SK-N-MC (cell line): ENCODE measurements at places on chromosomes 3 and 15.

DNA sequence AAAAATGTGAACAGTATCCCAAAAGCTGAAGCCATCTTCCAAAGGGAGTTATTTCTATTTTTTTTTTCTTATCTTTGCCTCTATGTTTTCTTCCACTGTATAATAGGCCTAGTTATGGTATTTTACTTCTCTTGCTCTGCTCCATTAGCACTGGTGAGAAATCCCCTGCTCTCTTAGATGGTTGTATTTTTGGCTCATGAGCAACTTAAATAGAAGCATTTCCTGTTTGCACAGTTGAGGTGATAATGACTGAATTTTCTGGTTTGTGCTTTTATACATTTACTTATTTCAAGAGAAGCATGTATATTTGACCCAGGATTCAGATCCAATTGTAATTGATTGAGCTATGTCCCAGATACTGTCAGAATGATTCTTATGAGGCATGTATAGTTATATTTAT is 61.6 kb upstream of the CD200R1L start:
- DNase-seq: no peak

GRCh38 chr15:85929786-85930185 is 135.1 kb upstream of the KLHL25 start:
- DNase-seq: no peak

GRCh38 chr3:143821862-143822261 is 26.4 kb downstream of the SLC9A9 start:
- DNase-seq: no peak

DNA sequence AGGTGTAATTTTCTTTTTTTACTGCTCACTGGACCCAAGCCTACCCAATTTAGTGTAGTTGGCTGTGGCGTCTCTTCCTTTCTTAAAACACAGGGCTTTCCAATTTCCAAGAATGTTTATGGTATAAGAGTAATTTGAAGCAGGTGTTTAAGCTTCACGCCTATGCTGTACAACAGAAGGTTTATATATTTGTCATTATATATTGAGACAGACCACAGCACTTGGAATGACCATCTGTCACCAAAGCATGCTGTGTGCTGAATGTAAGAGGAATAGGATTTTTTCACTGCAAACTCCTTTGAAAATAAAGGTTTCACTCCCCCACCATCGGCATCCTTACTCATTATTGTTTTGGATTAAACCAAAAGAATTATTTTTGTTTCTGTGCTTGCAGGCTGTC is 325.7 kb downstream of the OTOL1 start:
- no peak for DNase-seq

DNA sequence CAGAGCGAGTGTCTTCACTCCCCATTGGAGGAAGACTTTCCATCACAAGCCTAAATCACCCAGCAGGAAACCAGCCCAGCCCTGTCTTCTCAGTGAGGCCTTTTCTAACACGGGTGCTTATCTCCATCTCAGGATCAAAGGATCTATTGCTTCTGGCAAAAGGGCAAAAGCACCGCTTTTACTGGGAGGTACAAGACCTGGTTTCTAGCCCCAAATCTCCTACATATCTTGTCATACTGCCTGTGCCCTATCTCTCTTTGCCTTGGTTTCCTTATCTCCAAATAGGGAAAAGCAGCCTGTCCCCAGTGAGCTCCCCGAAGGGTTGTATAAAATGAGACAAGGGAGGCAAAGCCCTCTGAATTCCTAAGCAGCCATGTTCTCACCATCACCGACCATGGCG is 5.2 kb downstream of the GLB1 start:
- DNase-seq: no peak

DNA sequence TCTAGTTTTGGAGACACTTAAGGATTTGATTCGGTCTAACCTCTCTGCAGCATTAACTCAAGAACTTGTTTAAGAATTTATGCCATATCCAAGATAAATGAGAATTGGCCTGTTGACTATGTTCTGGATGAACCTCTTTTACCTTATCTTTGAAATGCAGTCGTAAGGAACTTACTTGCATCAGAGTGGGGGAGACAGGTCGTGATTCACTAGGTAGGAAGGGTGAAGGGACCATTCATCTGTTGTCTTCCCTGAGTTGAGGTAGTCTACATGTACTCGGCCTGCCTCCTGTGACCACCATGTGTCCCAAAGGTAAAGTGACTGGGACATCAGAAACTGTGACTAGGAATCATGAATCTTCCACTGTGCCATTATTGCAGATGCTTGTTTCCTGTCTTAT is 248.0 kb upstream of the P2RY1 start:
- no peak for DNase-seq

DNA sequence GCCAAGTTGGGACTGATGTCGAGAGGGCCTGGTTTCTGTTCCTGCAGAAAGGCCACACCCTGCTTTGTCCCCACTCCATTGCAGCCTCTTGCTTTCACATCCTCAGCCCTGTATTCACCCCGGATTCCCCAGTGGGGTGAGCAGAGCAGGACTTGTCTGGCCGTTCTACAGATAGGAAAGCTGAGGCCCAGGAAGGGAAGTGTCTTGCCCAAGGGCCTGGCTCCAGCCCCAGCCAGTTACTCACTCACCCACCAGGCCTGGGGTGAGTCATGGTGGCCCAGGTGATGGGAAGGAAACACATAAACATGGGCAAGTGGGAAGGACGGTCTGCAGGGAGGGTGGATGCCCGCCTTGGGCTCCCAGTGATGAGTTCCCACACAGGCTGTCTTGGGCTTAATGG is 6.1 kb upstream of the DUSP7 start:
- DNase-seq: no peak

GRCh38 chr15:78507831-78508160 is 419 bp downstream of the HYKK start:
- no peak for DNase-seq

DNA sequence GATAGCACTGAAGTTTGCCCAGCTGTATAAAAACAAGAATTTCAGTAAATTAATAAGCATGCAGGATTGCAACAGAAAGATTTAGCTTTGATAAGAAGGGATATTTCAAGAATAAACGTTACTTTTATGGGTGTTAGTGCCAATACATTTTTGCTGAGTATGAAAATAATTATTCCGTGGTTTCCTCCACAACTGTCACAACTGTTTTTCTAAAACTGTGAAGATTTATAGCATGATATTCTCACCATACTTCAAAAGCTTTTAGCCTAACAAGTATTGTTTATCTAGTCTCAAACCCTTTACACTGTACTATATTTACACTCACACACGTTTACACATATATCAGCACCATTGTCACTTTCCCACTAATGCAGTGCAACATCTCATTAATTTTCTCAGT is 200.5 kb downstream of the TPRG1 start:
- peak; percentile 99 for DNase-seq

- no peak for DNase-seq
These were observed 3.1 kb downstream of the FOXL2NB start for GRCh38 chr3:138950006-138950644.

- DNase-seq: no peak
These were observed 178.4 kb upstream of the CDIN1 start for GRCh38 chr15:36400936-36401585.

DNA sequence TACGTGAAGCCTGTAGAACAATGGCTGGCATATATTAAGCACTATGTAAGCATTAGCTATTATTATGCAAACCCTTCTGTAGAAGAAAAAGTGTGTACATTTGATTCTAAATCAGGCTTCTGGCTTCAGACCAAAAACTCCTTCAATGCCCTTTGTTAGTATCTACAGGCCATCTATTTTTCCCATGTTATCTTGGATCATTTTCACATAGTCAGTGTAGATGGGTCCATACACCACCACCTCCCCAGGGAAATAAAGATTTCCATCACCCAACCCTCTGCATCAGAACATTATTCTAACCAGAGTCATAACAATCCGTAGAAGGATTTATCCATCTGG is 8.0 kb upstream of the KLHL6 start:
- DNase-seq: no peak

- no peak for DNase-seq
These were observed 706 bp downstream of the FSIP1 start for GRCh38 chr15:39781967-39782302.

DNA sequence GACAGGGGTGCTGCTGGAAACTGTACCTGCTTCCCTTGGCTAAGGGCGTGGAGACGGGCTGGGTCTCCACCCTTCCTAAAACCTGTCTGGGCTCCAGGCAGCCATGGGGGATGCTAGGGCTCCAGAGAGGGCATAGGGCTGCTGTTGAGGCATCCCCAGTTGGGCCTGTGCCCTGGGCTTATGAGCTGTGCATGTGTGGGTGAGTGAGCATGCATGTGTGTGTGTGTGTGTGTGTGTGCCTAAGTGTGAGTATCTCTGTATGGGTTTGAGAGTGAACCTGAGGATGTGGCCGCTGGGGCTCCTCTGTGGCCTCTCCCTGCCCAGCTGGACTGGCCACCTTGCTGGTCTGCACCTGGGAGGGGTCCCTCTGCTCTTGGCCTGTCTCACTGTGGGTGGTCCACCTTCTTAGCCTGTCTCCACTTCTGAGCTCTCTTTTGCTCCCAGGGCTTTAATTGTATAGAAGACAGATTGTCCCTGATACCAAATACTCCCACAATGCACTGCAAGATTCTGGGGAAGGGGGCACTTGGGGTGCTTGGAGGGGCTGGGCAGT is 11.9 kb upstream of the TMEM115 start:
- DNase-seq: no peak

DNA sequence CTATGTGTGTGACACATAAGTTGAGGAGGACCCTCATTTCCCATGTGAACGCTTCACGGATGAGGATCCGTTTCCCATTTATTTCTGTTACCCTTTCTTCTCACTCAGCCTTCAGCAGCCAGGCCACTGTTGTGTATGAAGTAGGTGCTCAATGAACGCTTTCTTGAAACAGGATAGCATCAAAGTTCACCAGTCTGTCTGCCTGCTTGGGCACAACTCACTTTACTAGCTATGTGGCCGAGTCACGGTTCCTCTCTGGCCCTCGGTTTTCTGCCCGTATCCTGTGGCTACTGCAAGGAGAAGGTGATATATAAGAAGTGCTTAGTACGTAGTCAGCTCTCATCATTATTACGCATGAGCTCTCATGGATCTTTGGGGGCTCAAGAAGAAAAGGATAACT is 22.4 kb downstream of the ACSBG1 start:
- DNase-seq: no peak

- no peak for DNase-seq
These were observed 10.8 kb upstream of the SKIL start for GRCh38 chr3:170346481-170347392.

- DNase-seq: no peak
These were observed 41.9 kb upstream of the TRA2B start for GRCh38 chr3:185979721-185980121.

GRCh38 chr3:168620854-168621253 is 525.1 kb upstream of the GOLIM4 start:
- no peak for DNase-seq

DNA sequence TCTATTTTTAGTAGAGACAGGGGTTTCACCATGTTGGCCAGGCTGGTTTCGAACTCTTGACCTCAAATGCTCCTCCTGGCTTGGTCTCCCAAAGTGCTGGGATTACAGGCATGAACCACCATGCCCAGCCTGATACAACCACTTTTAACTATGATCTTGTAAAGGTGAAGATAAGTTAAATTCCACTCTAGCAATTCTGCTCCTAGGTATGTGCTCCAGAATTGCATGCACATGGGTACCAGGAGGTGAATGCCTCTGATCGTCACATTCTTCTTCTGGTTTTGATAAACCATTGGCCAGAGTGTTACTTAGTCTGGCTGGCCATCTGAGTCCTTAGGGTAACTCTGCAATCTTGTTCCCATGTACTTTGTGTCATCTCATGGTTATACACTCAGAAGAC is 22.3 kb downstream of the CSPG5 start:
- no peak for DNase-seq

GRCh38 chr3:140760324-140761075 is 82.6 kb downstream of the TRIM42 start:
- no peak for DNase-seq

GRCh38 chr15:95932676-95933075 is 397.8 kb upstream of the NR2F2 start:
- no peak for DNase-seq

GRCh38 chr3:183375337-183375736 is 53.1 kb downstream of the MCF2L2 start:
- no peak for DNase-seq

DNA sequence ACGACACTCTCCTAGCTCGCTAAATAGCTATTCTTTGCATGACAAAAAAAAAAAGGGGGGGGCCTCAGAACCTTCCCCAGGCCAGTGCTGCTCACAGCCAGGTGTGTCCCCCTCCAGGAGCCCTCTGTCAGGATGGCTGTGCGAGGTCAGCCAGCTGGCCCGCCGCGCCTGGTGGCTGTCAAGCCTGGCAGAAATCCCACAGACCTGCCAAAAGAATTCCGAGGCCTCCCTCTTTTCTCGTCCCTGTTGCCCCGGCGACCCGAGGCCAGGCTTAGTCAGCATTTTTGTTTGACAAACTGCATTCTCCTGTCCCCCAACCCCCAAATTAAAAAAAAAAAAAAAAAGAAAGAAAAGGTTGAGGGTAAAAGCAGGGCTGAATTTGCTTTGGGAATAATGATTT is 61.9 kb downstream of the TM4SF4 start:
- no peak for DNase-seq

DNA sequence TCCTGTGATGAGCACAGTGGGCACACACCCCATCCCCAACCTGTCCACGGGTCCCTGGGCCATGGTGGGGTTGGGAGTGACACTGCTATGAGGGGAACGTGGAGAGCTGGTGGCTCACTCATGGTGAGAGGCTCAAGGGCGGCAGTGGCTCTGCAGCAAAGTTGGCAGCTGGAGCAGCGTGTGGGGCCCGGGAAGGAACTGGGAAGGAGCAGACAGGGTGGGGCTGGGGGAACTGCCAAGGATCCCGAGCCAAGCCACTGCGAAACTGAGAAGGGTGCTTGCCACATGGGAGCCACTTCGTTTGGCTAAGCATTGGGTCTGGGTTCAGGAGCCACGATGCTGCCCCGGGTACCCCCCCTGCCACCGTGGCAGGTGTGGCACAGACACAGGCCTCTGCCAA is 80.1 kb downstream of the SNRK start:
- DNase-seq: no peak

GRCh38 chr15:31494786-31495185 is 168.2 kb downstream of the KLF13 start:
- DNase-seq: no peak

DNA sequence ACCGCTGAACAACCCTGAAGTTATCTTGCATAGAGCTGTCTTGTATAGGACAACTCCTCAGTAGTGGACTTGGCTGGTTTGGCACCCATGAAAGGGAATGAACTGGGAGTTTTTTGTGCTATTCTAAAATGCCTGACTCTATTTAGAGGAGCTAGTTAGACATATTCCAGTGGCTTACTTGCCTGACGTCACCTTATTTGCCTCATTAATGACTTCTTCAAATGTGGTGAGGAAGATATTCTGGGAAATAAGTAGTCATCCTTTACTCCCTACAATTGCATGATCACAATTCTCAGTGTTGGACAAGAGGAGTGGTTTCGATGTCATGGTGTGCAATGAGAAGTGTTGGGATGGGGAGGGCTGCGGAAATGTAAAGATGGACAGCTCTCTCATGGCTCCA is 509.2 kb upstream of the MDFIC2 start:
- no peak for DNase-seq

DNA sequence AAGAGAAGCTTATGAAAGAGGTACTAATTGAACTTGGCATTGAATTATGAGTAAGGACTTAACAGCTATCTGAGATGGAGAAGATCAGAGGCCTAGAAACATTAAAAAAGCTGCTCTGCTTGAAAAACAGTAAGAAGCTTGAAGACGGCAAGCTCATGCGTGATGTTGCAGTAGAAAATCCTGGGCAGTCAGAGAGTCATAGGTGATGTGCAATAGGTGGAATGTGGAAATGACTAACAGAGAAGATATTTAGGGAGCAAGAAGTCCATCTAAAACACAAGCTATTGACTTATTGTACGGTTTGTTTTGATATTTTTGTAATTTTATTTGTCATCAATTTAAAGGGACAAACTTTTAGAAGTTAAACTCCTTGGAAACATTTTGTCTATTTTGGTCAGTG is 1101.4 kb downstream of the ROBO2 start:
- no peak for DNase-seq
